ENCODE measurements at places on chromosomes 16 and 17.

DNA sequence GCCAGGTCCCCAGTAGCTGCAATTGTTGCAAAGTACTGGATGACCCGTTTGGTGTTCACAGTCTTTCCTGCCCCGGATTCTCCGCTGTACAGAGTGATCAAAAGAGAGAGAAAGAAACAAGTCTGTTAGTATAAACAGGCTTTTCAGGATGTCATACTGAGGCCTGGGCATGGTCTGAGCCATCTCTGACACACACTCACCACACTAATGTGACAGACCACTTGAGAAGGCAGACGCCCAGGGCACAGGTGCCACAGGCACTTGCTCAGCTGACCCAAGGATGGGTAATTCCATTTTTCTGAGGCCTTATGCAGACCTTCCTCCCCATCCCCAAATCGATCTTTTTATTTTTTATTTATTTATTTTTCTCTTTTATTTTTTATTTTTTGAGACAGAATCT is 7.5 kb downstream of the MYH3 start:
- H3K36me3 ChIP-seq = no peaks in the 10 kb centered on the region
- H3K4me1 ChIP-seq = peaks cover 14% of the 10 kb centered on the region
- H3K27me3 ChIP-seq = no peaks in the 10 kb centered on the region
- H3K27ac ChIP-seq = no peak overlapping the region
- H3K4me3 ChIP-seq = no peak overlapping the region
- no peak for DNase-seq

DNA sequence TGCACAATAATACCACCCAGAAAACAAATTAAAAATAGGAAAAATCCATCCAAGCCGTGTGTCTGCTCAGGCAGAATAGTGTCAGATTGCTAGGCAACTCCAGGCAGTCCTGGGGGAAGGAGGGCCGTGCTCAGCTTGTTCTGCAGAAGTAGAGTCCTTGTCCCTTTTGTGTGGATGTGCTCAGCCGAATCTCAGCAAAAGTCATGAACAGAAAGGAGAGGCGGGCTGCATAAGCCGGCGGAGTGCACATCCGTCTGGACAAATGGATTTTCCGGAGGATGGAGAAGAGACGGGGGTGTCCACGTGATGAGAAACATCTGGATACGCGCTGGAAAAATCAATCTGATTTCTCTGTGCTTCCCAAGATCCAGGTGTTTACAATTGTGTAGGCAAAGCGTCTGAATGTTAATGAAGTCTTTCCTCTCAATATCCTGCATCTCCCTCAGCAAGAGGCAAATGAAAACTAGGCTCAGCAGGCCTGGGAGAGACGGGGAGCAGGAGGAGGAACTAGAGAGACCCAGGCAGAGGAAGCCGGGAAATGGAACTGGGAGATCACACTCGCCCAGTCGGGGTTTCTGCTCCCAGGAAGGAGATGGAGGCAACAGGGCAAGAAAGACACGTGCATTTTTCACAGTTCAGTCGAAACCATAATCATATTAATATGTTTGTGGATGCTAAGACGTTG is 7.7 kb upstream of the RBFOX3 start:
- peaks cover 27% of the 10 kb centered on the region for H3K27me3 ChIP-seq
- no peak overlapping the region for H3K27ac ChIP-seq
- no peaks in the 10 kb centered on the region for H3K4me1 ChIP-seq

DNA sequence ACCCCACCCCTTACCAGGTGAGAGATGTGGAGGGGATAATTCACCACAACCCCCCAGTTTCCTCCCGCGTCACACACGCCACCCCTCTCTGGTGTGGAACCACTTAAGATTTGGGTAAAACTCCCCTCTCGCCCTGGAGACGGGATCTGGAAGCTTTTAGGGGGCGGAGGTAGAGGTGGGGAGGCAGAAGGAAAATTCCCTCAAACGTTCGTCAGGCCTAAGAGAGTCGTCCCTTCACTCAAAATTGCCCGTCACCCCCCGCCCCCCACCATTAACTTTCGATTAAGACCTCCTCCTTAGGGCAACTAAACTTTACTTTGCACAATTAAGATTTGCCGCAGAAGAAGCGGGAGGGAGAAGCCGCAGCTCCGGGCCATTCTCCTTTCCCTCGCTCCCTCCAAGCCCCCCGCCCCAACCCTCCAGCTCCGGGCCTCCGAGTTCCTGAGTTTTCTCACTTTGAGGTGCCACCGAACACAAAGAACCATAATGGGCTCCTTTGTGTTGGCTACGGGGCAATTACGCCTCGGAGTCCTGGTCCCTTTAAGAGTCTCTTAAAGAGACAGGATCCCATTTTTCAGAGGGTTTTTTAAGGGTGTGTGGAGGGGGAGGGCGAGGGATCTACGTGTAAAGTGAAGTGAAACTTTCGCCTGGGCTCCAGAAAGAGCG is 985 bp upstream of the FZD2 start:
- peaks cover 28% of the 10 kb centered on the region for H3K4me1 ChIP-seq
- peaks cover 7% of the 10 kb centered on the region for H3K36me3 ChIP-seq
- H3K4me3 ChIP-seq = peak overlapping the region; percentile 96
- DNase-seq = peak; percentile 29
- H3K27ac ChIP-seq = no peak overlapping the region
- peaks cover 73% of the 10 kb centered on the region for H3K27me3 ChIP-seq

DNA sequence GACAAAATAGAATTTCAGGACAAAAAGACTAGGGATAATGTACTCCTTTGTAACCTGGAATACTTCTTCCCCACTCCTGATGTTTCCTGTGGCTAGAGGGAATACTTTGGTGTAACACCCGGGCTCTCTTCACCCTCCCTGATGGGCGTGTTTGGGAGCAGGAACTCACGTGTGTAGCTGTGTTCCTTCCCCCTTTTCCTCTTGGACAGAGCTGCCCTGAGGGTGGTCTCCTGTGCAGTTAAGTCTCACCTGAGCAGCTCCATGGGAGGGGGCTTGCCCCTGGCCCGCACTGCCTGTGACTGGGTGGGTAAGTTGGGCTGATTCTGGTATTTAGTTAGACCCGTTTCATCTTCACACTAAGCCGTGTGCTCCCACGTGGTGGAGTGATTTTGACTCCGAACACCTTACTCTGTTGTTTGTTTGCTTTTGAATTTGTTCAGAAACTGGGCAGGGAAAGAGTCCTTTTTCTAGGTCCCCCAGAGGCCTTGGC is 87.9 kb downstream of the OR1D5 start:
- no peaks in the 10 kb centered on the region for H3K36me3 ChIP-seq
- no peak for DNase-seq
- H3K4me3 ChIP-seq = no peak overlapping the region
- no peak overlapping the region for H3K27ac ChIP-seq
- no peaks in the 10 kb centered on the region for H3K4me1 ChIP-seq

- DNase-seq = no peak
- H3K4me1 ChIP-seq = no peaks in the 10 kb centered on the region
- no peak overlapping the region for H3K27ac ChIP-seq
- H3K27me3 ChIP-seq = no peaks in the 10 kb centered on the region
- no peak overlapping the region for H3K4me3 ChIP-seq
These were observed 132.8 kb downstream of the SEC14L1 start for GRCh38 chr17:77273397-77274085.

DNA sequence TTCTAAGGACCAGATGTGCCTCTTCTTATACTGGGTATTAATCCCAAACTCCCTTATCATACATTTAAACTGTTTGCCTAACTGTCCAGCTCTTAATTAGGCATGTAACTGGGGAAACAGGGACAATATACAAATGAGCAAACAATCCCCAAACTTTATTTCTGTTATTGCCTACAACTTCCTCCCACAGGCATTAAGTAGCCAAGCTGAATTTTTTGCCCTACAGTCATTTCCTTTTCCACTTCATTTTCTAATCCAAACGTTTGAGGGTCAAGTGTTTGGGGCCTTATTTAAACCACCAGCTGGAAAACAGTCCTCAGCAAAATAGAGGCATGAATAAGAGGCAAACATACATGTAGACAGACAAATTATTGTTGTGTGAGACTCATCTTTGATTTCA is 77.4 kb upstream of the CCL2 start:
- no peak overlapping the region for H3K27ac ChIP-seq
- peaks cover 34% of the 10 kb centered on the region for H3K27me3 ChIP-seq
- H3K4me3 ChIP-seq = no peak overlapping the region
- no peak for DNase-seq
- H3K4me1 ChIP-seq = no peaks in the 10 kb centered on the region

GRCh38 chr17:40474419-40475002 is 26.9 kb downstream of the TNS4 start:
- H3K4me1 ChIP-seq = peaks cover 20% of the 10 kb centered on the region
- no peak overlapping the region for H3K4me3 ChIP-seq
- peaks cover 3% of the 10 kb centered on the region for H3K36me3 ChIP-seq
- no peak overlapping the region for H3K27ac ChIP-seq
